ENCODE measurements at places on chromosomes 11 and 22.

- no peak for DNase-seq
Observed at GRCh38 chr22:32868946-32869345, 67.4 kb downstream of the TIMP3 start.

DNA sequence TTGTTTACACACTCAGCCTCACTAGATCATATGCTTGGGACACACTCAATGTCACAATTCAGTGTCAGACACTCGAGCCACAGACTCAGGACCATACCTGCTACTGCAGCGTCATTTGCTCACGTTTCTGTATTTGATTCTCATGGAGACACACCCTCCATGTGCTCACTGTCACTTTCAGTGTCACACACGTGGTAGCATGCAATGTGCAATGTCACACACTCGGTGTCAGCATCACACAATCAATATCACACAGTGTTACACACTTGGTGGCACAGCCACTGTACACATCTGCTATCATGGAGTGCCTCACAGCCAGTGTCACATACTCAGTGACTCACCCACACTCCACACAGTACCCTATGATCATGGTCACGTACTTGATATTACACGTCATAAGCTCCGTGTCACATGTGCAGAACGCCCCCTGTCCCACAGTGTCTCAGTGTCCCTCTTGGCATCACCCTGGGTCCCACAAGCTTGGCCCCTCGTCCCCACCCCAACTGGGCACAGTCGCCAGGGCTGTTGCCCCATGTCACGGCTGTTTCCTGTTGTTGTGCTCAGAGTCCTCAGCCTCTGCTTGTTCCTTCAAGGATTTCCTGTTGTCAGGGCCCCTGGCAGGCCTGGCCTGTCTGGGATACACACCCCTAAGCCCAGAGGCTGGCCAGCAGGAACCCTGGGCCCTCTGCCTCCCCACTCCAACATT is 49.6 kb downstream of the PDE2A start:
- no peak for DNase-seq

DNA sequence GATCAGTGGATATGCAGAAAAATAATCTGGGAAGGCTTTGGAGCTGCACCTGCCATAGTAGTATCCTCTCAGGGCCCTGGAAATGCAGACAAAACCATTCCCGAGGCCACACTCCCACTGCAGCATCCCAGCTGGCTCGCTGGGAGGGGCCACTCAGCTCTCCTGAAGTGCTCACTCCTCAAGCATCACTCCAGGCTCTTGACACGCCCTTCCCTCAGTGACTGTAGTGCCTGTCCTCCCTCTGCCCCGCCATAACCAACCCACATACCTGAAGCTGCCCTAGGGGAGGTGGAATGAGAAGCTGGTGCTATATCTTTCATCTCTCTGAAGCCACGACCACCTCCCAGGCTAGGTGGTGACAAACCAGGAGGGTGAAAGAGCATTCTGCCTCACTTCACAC is 4.8 kb downstream of the DSCAML1 start:
- DNase-seq, result no peak

GRCh38 chr22:37552524-37553163 is 7.6 kb upstream of the CDC42EP1 start:
- peak; percentile 73 for DNase-seq

GRCh38 chr11:87139475-87139874 is 101.7 kb downstream of the TMEM135 start:
- DNase-seq, result no peak

DNA sequence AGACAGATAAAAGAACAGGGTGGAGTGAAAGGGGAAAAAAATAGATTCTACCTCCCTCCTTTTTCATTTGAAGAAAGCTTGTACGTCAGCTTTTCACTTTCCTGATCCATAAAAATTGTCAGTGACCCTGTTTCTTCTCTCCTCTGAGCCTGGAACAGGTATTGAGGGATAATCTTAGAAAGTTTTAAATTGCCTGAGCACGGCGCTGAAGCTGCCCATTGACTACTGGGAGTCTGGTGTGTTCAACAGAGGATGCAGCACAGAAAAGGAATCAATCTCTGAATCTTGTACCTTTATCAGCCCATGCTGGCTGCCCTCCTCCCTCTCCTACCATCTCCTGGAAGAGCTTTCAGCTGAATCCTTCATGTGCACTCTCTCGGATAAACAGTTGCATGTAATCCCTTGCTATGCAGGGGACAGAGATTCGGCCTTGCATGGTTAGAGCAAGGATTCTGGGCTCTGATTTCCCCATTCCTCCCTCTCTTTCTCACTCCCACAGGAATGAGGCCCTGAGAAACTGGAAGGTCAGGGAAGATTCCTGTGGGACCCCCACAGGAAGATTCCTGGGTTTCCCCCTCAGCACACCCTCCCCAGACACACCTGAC is 162.4 kb upstream of the SYN3 start:
- peak; percentile 18 for DNase-seq

DNA sequence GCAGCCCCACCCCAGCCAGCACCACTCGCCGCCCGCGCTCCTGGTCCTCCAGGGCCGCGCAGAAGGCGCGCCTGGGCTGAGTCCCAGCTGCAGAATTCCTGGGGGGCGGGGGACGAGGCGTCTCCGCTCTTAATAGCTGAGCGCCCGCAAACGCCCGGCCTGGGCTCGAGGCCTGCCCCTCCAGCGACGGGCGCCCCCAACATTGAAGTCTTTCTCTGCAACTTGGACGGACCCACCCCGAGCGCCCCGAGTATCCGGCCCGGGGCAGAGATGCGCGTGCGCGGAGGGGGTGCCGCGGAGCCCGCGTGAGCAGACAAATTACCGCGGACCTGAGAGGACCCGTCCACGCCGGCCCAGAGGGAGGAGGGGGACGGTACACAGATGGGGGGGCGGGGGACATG is 6.7 kb upstream of the SYT7 start:
- peak; percentile 69 for DNase-seq

DNA sequence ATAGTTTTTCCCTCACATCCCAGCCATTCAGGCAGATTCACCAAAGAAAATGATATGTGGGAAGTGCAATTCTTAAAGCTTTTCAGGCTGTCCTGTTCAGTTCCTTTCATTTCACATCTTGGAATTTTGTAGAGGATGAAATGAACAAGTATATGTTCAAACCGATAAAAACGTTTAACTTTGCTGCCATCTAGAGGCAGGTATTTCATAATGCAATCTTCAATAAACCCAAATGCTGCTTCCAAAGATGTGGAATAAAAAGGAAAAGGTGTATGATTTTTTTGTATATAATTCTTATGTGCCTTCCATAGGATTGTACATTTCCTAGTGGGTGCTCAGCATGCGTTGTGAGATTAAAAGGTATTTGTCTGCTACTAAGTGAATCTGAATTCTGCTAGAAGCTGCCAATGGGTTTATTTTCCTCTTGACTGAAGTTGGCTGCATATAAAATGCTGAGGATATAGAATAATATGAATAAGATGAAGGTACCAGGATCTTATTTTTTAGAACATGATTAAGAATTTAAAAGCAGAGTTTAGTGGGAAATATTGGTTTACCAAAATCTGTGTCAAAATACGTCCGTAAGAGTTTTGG is 199.3 kb downstream of the PGR start:
- DNase-seq, result peak; percentile 18

- DNase-seq, result no peak
Observed at GRCh38 chr22:21587803-21588611, 20.5 kb downstream of the UBE2L3 start.

DNA sequence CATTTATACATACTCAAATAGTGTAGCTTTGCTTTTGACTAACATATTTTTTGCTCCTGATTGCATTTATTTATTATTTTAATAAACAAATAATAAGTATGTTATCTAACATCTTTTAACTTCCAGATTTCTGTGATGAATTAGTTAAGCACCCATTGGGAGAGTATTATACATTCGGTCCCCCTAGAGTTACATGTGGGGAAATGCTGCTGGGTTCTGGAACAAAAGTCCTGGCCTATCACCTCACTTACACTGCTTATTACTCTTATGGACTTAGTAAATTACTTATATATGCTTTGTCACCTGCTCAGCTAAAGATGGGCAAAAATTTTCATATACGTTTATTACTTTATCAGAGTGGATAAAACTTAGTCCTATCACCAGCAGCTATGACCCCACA is 1163.0 kb downstream of the FAM181B start:
- DNase-seq, result no peak

GRCh38 chr11:122173074-122173450 is 57.0 kb upstream of the BLID start:
- no peak for DNase-seq

DNA sequence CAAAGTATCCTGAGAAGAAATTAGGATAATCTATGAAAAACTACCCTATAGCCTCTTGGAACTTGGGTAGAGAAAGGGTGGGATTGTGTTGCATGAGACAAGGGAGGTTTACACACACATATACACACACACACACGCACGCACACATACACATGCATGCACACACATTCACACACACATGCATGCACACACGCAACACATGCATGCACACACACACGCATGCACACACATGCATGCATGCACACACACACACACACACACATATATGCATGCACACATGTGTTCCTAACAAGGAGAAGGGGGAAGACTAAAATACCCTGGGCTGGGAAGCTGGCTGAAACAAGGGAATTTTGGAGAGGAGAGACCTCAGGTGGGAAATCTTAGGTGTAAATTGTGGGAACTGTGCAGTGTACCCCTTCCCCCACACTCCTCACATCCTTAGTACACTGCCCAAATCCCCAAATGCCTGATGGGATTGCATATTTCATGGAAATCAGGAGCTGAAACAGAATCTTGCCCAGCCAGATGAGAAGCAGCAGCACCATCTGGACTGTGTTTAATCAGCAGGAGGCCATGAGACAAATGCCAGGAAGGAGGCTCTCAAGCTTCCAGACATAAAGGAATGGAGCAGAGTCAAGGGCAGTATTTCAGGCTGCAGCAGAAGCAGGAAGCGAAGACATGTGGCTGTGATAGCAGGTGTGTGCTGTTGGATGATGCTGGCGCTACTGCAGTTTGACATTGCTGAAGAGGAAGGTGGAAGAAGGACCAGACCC is 14.6 kb upstream of the POLD3 start:
- DNase-seq, result no peak

GRCh38 chr11:79449040-79449439 is 8.2 kb upstream of the TENM4 start:
- DNase-seq, result no peak

- DNase-seq, result no peak
Observed at GRCh38 chr11:26842478-26843282, 120.8 kb upstream of the SLC5A12 start.

GRCh38 chr22:33192156-33192555 is 134.0 kb upstream of the SYN3 start:
- no peak for DNase-seq

GRCh38 chr11:62505059-62505439 is 41.6 kb downstream of the AHNAK start:
- DNase-seq, result peak; percentile 45

DNA sequence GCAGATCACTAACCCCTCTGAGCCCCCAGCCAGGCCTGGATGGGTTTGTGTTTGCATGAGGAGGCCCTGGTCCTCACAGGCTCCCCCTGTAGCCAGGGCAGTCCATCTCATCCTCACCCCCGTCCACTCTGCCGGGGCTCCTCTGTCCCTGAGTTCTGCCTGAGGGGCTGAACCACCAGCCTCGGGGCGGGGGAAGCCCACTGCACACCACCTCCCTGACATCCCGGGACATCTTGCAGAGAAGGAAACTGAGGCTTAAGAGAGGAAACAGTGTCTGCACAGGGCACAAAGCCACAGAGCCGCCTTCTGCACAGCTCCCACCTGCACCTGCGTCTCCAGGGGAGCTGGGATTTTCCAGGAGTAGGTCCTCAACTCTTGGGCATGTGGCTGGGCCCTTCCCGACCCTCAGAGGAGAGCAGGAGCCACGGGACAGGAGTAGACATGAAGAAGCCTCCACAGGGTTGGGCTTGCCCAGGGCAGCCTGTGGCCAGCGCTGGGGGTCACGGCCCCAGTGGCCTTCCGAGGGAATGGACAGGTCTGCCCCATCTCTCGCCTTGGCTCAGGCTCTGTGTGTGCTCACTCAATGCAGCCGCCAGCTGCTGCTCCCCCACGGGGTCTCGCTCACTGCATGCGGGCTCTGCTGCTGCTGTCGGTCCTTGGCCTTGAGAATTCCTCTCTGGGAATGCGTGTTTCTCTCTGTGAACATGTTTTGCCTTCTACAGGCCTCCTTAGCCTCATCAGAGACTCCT is 45.4 kb upstream of the CCDC188 start:
- no peak for DNase-seq

DNA sequence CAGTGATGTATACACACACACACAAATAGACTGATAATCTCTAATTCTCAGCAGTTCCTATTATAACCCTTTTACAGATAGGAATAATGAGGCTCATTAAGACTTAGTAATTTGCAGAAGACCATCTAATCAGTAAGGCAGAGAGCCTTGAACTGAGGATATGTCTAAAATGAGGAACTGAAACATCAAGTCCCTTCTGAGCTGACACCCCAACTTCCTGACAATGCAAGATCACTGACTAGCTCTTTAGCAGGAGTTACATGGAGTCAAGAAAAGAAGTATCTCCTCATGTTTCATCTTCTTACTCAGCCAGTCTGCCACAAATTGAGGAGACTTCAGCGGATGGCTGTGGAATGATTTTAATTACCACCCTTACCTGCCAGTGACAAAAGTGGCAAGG is 193.0 kb downstream of the MSANTD4 start:
- no peak for DNase-seq

DNA sequence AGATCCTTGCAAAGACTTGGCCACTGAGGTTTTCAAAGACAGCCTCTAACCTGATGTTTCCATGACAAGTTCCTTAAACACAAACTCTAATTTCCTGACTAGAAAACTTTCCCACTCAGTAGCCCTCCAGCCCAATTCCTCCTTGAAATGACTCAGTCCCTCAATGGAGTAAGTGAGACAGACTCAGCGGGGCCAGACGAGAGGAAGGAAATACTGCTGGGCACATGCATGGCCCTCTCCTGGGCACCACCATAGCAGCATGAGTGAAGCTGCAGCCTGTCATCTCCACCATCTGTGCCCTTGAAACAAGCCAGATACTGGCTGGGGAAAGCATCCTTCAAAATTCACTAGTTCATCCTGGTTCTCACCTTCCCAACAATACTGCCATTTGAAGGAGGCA is 76.2 kb upstream of the GDPD4 start:
- DNase-seq, result no peak

- no peak for DNase-seq
Observed at GRCh38 chr11:27812341-27812740, 112.1 kb upstream of the BDNF start.

DNA sequence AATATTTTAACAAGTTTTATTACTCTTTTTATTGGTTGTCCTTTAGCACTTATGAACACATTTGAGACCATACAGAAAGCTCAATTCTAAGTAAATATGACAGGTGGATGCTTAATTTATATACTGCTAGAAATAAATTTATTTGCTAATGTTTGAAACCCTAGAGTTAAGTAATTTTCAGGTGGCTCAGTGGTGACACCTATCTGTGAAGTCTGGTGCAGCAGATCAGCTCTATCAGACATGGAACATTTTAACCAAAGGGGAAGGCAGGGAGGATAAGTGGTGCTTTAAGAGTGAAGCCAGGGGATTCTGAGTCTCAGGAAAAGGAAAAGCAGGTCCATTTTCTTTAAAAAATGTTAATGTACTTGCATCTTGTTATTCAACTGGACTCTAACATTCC is 175.8 kb downstream of the DSCAML1 start:
- no peak for DNase-seq

GRCh38 chr11:57308426-57309060 is 16.2 kb downstream of the TNKS1BP1 start:
- DNase-seq, result no peak

GRCh38 chr11:130671801-130672700 is 223.6 kb downstream of the ADAMTS15 start:
- peak; percentile 39 for DNase-seq

Data from right kidney (tissue), 9 donors.